ENCODE measurements at places on chromosomes 12 and 14.
A peak's percentile ranks its signal among the peaks of the same experiment; 100 is the strongest.

GRCh38 chr12:68521321-68521839 is 89.3 kb upstream of the RAP1B start:
- no peak for DNase-seq

DNA sequence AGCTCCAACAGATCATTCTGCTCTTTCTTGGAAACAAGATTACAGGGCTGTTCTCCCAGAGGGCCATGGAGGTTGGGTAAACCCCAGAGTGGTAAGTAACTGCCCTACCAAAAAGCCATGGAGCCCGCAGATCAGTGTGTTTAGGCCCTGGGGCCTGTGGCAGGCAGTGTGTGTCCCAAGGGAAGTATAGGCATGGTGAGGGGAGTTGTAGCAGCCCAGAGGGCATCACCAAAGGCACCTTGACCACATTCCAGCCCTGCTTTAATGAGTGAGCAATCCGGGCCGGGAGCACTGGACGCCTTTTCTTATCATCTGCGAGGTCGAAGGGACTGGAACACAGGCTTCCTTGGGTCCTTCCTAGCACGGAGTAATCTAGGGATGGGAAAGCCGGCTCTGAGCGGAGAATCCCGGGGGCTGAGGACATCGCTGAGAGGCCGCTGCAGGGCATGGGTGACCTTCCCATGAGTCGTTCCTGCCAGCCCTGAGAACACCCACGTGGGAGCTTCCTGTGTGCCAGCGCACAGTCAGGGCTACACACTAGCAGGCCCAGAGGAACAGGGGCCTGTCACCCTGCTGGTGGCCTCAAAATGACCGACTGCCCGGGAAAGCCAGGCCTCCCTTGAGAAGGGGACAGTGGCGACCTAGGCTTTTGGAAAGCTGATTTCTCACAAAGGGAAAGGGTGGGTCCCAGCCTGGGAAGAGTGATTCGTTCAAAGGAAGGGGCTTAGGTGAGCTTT is 91.3 kb downstream of the NINJ2 start:
- no peak for DNase-seq

DNA sequence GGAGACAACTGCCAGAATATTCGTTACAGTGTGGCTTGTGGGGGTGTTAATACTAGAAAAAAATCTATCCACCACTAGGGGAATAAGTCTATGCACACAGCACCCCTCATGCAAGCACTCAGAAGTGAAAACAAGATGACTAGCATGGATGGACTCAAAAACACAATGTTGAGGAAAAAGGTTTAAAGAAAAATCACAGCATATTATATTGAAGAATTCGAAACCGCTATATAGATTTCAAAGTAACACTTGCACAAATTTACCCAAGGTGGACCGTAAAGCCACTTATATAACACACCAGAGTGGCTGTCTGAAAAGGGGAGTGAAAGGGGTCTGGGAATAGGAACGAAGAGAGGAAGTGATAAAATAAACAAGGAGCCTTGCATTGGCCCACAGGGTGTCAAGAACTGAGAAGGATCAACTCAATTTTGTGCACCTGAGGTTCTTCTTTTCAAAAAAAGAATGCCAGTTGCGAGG is 544 bp downstream of the ABCD4 start:
- no peak for DNase-seq

GRCh38 chr12:43011383-43011926 is 421.9 kb upstream of the PRICKLE1 start:
- no peak for DNase-seq

DNA sequence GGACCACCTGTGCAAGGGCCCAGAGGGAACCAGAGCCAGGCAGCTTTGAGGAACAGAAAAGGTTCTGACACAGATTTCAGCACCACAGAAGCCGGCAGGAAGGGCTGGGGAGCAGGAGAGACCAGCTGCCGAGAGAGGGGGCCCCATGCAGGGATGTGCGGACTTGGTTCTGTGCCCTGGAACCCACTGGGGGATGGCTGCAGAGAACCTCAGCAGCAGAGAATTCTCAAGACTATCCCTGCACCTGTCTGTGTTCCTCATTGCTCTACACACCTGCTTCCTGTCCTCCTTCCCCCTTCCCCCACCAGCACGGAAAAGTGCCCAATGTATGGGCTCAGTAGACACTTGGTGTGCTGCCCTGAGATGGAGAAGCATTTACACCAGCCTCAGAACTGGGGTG is 3.2 kb downstream of the SERPINA9 start:
- DNase-seq: no peak

DNA sequence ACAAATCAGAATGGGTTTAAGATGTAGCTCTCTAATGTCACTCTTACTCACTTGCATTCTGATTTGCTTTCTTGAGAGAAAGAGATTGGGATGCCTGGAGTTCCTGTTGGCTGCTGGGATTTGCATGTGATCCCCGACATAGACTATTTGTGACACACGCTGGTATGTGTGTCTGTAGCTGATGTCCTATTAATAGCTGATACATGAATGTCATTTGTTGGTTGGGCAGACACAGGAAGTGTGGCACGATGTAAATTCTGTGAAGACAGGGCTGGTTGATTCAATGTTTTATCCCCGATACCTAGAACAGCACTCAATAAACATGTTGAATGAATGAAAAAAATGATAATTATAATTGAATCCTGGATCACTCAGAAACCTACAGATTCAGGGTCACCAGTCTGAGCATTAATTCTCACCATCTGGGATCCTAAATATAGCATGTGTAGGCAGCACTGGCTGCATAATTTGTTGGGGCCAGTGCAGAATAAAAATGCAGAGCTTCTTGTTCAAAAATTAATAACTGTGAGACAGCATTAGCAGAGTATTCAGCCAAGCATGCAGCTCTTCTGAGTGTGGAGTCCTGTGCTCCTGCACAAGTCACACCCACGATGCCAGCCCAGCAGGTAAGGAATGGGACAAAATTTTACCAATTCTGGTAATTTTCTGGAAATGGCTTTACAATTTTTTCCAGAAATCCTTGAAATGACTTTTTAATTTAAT is 35.5 kb upstream of the SOCS2 start:
- no peak for DNase-seq

DNA sequence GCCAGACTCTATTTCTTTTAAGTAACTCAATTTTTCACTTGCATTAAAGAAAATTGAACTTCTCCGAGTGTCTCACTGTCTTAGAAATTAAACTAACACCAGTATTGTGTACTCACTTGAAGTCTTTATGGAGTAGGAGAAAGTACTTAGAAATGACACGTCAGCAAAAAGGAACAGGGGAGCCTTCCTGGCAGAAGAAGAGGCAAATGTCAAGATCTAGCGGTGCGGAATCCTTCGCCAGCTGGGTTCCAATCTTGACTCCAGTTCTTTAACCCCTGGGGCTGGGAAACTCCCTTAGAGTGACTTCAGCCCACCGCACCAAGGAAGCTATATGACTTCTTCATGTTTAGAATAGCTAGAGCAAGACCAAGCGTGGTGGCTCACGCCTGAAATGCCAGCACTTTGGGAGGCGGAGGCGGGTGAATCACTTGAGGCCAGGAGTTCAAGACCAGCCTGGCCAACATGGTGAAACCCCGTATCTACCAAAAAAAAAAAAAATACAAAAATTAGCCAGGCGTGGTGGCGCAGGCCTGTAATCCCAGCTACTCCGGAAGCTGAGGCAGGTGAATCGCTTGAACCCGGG is 34.4 kb downstream of the WBP11 start:
- DNase-seq: no peak

- DNase-seq: no peak
Observed at GRCh38 chr14:32022938-32023466, 54.1 kb upstream of the ARHGAP5 start.

GRCh38 chr12:25436206-25437030 is 116.7 kb downstream of the LMNTD1 start:
- peak; percentile 2 for DNase-seq
